ENCODE measurements at places on chromosomes 2 and 18.

GRCh38 chr2:237686659-237687136 lies 59.3 kb downstream of the LRRFIP1 start:
- no peak for DNase-seq

DNA sequence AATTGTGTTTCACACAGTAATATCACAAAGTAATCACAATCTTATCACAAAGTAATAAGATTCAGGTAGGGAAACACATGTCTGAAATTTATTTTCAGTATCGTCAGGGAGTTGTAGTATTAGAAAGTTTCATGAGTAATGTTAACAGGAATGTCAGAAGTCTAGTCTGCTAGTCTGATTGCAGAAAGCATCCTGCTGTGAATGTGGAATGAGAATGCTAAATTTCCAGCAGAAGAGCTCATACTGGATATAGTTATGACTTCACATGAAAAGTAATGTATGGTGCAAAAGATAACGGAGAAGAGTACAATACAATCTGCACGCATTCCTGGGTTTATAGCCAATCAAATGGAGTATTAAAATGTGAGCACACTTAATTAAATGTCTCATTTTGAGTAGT lies 494.7 kb upstream of the SETBP1 start:
- DNase-seq = no peak

GRCh38 chr2:221908518-221908917 lies 336.4 kb upstream of the EPHA4 start:
- no peak for DNase-seq

- DNase-seq = no peak
Observed at GRCh38 chr2:230692760-230693159, 19.9 kb upstream of the CAB39 start.

DNA sequence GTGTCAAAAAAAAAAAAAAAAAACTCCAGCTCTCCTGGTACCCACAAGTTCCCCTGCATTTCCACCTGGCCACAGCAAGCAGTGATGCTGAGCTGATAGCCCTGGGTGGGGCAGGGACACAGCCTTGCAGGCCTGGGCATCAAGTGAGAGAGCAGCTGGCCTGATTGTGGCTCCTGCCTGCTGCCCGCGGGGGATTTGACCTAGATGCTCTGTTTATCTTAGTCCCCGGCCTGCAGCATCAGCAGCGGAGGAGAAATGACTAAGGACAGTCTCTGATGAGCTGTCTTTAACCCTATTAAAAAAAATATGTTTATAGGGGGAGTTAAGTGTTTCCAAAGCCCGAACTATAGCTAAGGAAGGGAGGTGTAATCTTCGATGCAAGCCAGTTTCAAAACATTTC lies 102.6 kb downstream of the MTCL1 start:
- no peak for DNase-seq

- no peak for DNase-seq
Observed at GRCh38 chr2:119692310-119692709, 13.3 kb downstream of the TMEM177 start.

DNA sequence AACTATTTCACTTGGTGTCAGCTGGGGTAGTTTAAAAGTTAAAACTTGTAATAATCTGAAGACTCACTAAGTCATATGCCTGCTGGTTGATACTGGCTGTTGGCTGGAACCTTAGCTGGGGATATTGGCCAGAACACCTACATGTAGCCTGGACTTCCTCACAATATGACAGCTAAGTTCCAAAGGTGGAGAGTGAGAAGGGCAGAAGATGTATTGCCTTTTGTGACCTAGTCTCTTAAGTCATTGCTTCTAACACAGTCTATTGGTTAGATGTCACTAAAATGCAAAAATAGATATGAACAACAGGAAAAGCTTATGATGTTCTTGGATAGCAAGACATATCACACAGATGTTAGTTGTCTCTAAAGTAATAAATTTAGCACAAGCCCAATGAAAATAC lies 113.2 kb upstream of the CHAC2 start:
- DNase-seq = no peak

DNA sequence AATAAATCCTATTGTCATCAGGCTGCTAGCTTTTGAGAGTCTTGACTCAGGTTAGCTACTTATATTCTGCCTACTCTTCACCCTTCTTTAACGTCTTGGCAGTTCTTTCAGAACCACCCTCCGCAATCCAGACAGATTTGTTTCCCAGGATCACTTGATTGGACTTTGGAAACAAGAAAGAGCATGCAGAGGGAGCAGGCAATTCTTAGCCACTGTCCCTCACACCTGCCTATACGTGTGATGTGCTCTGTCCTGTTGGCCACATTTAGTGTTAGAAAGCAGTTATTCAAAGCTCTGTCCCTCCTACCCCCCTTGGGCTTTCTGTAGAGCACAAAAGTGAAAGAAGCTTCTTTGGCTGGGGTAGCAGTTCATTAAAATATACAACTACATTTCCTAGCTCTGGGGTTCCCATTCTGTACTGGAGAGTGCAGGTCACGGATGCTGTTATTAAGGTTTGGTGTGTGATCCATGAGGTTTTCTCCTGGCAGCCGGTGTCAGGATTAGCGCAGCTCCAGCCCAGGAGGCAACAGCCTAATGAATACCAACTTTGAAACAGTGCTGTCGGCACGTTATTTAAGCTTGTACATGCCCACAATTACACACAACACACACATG lies 6.3 kb downstream of the FZD5 start:
- DNase-seq = no peak

GRCh38 chr2:111897630-111897923 lies 830 bp upstream of the MERTK start:
- DNase-seq = no peak

GRCh38 chr2:156334496-156335478 lies 2.3 kb upstream of the NR4A2 start:
- DNase-seq = peak; percentile 36

GRCh38 chr2:28633746-28634145 lies 117.9 kb upstream of the PPP1CB start:
- DNase-seq = no peak

- no peak for DNase-seq
Observed at GRCh38 chr2:12434630-12435098, 282.1 kb upstream of the TRIB2 start.

DNA sequence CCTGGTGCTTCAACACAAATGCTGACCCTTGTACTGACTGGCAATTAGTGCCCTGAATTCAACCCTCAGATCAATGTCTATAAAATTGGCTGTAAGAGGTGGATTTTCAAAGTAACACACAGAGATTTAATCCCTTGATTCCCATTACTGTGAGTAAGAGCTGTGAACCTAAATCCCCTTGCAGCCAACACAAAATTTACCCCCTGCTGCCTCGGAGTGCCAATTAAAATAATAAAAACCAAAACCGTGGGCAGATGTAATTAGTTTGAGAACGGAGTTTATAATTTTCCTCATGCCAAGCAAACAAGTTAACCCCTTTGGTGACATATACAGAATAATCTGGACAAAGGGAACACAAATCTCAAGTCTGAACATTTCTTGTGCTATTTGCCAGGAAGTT lies 55.8 kb upstream of the REV1 start:
- DNase-seq = peak; percentile 29

GRCh38 chr18:65255417-65255816 lies 495.4 kb upstream of the CDH7 start:
- peak; percentile 4 for DNase-seq

DNA sequence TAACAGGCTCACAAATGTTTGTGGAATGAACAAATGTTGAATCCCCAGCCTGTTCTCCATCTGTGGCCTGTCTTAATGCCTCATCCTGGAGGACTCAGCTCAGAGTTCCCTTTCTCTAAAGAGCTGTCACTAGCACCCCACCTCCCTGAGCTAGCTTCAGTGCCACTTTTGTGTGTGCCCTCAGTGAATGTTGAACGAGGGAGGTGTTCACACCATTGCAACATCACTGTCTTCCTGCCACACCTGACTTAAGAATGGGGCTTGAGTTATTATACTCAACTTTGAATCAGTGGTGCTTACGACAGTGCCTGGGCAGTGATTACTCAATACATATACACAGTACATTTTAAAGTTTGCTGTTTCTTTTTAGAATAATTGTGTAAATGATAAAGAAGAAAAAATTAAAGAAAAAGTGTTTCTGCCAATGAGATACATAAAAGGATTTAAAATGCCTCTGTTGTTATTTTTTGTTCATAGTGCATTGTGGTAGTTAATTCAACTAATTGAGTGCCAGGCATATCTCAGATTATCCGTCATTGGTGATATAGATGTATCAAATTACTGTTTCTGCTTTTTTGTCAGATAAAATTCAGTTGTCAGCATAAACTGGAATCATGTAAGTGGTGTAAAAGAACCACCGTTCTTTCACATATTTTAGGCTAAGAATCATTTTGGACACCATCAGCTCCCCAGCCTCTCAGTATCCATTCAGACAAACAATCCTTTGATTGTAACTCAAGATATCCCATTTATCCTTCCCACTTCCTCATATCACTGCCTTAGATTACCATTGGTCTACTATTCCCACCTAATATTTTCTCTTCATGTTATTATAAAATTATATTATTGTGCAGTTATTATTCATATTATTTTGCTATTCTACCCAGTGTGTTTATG lies 304.7 kb downstream of the PTPRM start:
- DNase-seq = no peak

- DNase-seq = no peak
Observed at GRCh38 chr2:169018390-169018789, 12.7 kb downstream of the ABCB11 start.

All from NCI-H524 (cell line).